ENCODE measurements at places on chromosomes 3 and 15. TPM values are rescaled to one million over a fixed set of nuclear protein-coding genes. Genes with fewer than 3 reads are reported as not detected.
A peak's percentile ranks its signal among the peaks of the same experiment; 100 is the strongest.

- no peak overlapping the region for H3K27ac ChIP-seq
- H3K36me3 ChIP-seq: no peaks in the 10 kb centered on the region
- H3K4me1 ChIP-seq: peaks cover 5% of the 10 kb centered on the region
- H3K4me3 ChIP-seq: no peak overlapping the region
- peaks cover 31% of the 10 kb centered on the region for H3K27me3 ChIP-seq
Measured at GRCh38 chr15:98177966-98178592, 217.6 kb downstream of the ARRDC4 start.

The SAXO2 gene
- total RNA-seq: 1.6 TPM

The EFCAB12 gene
- total RNA-seq: 1.4 TPM

DNA sequence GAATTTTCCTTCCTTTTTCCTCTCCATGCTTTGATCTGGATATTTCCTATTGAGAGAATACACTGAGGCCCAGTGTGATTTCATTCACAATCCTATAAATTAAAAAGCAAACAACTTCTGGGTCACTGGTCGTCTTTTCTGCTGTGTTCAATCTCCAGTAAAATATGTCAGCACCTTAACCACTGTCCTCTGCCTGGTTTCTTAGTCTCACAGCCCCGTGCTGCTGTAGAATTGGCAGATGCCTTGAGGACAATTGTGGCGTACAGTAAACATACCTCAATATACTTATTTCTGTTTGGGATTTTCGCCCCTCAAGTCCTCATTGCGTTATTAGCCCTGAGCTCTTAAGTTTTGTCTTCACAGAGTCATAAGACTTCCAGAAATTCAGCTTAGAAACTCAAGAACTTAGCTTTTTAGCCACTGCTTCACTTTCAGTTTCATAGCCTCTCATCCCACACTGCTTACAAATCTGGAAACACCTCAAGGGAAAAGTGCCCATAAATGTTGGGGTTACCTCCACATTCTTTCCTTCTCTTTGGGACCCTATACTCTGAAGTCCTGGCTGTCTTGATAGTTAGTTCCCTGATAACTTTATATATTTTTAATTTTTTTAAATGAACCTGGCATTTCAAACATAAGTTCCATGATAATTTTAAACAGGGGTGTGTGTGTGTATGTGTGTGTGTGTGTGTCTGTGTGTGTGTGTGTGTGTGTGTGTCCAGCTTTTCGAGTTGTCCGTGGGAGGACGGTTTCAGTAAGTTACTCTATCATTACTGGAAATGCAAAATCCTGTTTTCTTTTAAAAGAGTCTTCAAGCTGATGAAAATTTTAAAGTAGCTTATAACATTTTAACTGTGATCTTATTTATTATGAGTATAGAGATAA, 238.4 kb upstream of the CTDSPL start:
- no peaks in the 10 kb centered on the region for H3K27me3 ChIP-seq
- H3K27ac ChIP-seq: no peak overlapping the region
- peaks cover 1% of the 10 kb centered on the region for H3K4me1 ChIP-seq
- no peak for DNase-seq
- H3K4me3 ChIP-seq: no peak overlapping the region

DNA sequence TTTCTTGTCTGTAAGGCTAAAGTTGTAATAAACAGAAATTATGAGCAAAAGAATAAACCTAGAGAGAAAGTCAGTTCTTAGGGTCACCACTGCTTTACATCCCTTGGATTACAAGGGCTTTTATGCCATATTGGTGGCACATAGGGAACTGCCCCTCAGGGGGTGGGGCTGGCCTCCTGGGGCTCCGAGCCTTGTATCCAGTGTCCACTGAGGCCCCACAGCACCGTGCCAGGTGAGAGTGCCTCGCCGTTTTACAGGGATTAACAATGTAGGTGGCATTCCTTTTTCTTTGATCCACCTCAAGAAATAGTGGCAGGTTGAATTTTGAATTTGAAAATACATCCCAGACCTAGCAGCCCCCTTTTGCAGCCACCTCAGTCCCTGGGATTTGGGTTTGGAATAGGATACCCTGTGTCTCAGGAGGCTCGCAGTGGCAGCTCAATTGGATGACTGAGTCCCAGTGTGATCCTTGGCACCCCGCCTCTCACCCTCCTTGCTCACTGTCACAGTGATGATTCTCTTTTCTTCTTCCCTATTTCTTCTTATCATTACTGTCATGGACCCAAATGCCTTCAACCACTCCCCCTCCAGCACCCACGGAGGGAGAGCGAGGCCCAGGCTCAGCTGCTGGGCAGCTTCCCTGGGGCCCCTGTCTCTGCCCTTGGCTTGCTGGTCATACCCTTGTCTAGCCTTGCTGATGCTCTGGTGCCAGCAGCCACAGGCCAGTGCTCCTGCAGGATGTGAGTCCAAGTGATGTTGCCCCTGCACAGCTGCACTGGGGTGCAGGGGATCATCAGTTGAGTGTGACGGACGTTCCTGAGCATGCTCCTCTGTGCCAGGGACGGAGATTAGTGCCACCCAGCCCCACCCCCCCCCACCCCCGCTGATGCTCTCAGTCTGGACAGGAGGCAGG, 137.9 kb downstream of the DNAJB8 start:
- no peak overlapping the region for H3K4me3 ChIP-seq
- H3K4me1 ChIP-seq: peaks cover 18% of the 10 kb centered on the region
- no peak for DNase-seq
- no peaks in the 10 kb centered on the region for H3K27me3 ChIP-seq
- no peak overlapping the region for H3K27ac ChIP-seq
- H3K36me3 ChIP-seq: peaks cover 4% of the 10 kb centered on the region

DNA sequence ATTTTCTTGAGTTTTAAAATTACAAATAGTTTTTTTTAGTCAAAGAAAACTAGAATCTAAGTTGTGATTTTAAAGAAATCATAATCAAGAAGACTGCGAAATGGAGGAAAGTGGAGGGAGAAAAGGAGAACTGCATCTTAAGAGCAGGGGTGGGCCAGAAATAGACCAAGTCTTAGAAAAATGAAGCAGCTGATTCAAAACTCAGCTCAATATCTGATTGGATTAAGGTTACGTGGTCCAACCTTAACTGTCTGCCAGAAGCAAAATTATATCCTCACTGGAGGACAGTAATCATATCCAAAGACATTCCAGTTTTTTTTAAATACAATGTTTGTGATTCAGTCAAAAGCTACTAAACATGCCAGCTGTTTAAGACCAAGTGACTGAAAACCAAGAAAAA, 41.4 kb downstream of the CHSY1 start:
- DNase-seq: no peak
- no peaks in the 10 kb centered on the region for H3K27me3 ChIP-seq
- H3K4me3 ChIP-seq: no peak overlapping the region
- peaks cover 24% of the 10 kb centered on the region for H3K36me3 ChIP-seq

DNA sequence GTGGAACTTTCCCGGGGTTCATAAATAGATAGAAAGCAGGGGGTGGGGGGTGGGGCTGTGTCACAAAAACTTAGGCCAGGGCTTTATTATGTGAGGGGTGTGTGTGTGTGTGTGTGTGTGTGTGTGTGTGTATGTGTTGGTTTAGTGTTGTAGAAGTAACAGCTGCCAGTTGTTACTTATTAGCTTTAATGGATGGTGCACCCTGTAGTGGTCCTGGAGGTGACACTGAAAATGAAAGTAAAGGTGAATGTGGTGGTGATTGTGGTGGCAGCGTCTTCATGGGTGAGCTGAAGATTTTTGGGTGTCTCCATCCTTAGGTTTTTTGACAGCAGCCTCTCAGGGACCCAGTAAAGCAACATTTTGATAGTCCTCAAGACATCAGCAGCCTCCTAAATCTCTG, 449.9 kb downstream of the PDCD6IP start:
- no peaks in the 10 kb centered on the region for H3K36me3 ChIP-seq
- peaks cover 3% of the 10 kb centered on the region for H3K27me3 ChIP-seq
- H3K27ac ChIP-seq: no peak overlapping the region
- no peak overlapping the region for H3K4me3 ChIP-seq
- DNase-seq: no peak
- peaks cover 10% of the 10 kb centered on the region for H3K4me1 ChIP-seq

- DNase-seq: no peak
- H3K4me1 ChIP-seq: peaks cover 9% of the 10 kb centered on the region
- H3K27me3 ChIP-seq: no peaks in the 10 kb centered on the region
- no peak overlapping the region for H3K4me3 ChIP-seq
Measured at GRCh38 chr3:14439501-14440167, 37.2 kb downstream of the SLC6A6 start.

DNA sequence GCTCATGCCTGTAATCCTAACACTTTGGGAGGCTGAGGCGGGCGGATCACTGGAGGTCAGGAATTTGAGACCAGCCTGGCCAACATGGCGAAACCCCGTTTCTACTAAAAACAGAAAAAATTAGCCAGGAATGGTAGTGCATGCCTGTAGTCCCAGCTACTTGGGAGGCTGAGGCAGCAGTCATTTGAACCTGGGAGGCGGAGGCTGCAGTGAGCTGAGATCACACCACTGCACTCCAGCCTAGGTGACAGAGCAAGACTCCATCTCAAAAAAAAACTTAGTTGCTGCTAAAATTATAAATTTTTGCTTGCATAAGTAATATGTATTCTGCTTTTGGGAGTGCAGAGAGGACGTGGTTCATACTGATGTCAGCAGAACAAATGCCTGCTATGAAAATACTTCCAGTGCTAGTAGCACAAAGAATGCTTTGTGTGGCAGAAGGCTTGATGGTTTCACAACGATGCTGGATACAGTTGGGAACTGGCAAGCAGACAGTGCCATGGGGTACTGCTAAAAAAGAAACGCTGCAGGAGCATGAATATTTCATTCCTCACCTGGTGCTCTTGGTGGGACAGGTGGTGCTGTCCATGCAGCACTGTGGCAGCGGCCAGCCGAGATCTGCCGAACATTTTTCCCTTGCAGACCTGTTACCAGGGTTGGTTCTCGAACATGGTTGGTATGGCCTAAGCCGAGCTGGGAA, 31.1 kb downstream of the FBXL22 start:
- no peak for DNase-seq
- peaks cover 1% of the 10 kb centered on the region for H3K4me1 ChIP-seq
- H3K27ac ChIP-seq: no peak overlapping the region
- H3K4me3 ChIP-seq: no peak overlapping the region

DNA sequence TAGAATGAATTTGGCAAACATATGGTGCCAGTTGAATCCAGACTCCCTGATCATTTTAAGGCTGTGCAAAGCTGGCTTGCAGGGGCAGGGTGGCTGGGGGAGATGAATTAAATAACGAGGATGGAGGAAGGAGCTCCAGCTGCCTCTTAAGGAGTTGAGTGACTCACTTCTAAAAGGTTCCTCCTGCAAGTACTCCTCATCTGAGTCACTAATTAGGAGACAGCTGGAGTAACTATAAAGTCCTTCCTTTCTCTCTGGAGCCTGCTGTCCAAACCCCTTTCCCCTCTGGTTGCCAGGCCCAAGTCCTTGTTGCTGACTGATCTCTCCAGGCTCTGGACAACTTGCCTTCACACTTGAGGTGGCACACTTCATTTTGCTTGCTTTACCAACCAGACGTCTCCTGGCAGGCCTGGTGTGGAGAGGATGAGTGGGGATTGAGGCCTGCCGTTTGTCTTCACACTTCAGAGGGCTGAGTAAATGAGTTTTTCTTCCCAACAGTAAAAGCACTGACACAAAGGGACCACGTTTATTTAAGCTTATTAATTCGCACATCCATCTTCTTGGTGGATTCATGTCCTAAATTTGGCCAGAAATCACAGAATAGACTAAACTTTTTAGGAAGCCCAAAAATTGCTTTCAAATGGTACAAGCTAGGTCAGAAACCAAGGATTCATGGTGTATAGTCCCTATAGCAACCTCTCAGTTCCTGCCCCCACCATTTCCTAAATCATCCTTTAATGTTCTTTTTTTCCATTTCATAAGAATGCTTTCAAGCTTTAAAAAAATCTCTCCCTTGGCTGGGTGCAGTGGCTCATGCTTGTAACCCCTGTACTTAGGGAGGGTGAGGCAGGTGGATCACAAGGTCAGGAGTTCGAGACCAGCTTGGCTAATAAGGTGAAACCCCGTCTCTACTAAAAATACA, 90.5 kb upstream of the MYRIP start:
- no peaks in the 10 kb centered on the region for H3K4me1 ChIP-seq
- peaks cover 2% of the 10 kb centered on the region for H3K27me3 ChIP-seq

The MKRN3 gene
- total RNA-seq: 2.9 TPM

The SLC28A2 gene
- not detected for total RNA-seq

The SPINK8 gene
- not detected for total RNA-seq

DNA sequence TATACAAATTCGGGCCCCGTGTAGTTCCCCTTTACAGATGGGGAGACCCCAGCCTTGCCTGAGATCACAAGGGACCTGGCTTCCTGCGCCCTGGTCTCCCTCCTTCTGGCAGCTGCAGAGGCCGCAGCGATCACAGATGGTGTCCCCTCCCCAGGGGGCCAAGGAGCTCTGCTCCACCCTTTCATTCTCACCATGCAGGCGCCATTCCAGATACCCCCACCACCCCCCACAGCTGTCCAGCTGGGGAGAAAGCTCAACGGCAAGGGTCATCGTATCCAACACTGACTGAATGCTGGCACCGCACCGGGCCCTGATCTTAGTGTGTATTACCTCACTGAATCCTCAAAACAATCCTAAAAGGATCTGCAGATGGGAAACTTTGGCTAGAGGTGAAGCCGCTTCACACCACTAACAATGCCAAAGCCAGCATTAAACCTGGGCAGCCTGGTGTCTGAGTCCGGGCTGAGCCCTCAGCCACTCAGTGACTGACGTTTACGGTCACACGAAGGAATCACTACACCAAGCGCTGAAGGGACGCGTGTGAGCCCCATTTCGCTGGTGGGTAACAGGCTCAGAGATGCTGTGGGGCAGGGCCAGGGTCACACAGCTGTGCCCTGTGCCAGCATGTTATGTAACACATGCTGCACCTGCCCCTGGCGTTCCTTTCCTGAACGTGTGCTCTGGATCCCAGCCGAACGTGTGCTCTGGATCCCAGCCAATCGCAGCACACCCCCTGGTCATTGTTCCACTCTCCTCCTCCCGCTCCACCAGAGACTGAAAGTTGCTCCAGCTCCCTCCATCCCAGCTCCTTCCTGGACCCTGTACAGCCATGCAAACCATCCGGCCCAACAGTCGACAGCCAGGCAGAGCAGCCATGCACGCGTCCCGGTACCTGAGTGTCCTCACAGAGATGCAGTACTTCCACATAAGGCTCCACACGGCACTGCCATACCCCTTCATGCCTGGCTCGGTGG, 51.8 kb downstream of the IQSEC1 start:
- no peak overlapping the region for H3K27ac ChIP-seq
- H3K4me3 ChIP-seq: no peak overlapping the region
- H3K27me3 ChIP-seq: no peaks in the 10 kb centered on the region
- peaks cover 12% of the 10 kb centered on the region for H3K4me1 ChIP-seq
- H3K36me3 ChIP-seq: peaks cover 2% of the 10 kb centered on the region

DNA sequence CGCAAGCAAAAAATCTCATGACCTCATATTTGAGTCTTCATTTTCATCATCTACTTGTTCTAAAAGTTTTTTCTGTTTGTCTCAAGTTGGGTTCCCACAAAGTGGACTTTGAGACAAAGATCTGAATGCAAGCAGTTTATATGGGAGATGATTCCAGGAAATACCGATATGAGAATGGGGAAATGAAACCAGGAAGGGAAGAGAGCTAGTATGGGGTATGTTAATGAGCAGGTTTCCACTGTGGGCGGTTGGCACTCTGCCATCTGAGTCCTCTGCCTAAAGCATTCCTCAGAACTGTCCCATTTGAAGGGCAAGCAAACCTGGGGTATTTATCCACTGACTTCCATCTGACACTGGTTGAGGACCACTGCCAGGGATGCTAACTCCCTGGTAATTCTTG, 8.8 kb downstream of the ADPRH start:
- no peak overlapping the region for H3K27ac ChIP-seq
- peaks cover 23% of the 10 kb centered on the region for H3K36me3 ChIP-seq
- H3K4me3 ChIP-seq: peak overlapping the region; percentile 37
- peaks cover 18% of the 10 kb centered on the region for H3K4me1 ChIP-seq

The GMNC gene
- total RNA-seq: not detected

The CPB1 gene
- not detected for total RNA-seq

The CCR9 gene
- 19.4 TPM for total RNA-seq

All from activated naive CD8-positive, alpha-beta T cell treated with anti-CD3 and anti-CD28 coated beads, Interleukin-2, amount 10 ng/mL, durations not matched to agents 7 days and 5 days (primary cell).